Activated CD4-positive, alpha-beta T cell treated with anti-CD3 and anti-CD28 coated beads for 48 hours (primary cell): ENCODE measurements at places on chromosomes 7 and 10.
A peak's percentile ranks its signal among the peaks of the same experiment; 100 is the strongest.

DNA sequence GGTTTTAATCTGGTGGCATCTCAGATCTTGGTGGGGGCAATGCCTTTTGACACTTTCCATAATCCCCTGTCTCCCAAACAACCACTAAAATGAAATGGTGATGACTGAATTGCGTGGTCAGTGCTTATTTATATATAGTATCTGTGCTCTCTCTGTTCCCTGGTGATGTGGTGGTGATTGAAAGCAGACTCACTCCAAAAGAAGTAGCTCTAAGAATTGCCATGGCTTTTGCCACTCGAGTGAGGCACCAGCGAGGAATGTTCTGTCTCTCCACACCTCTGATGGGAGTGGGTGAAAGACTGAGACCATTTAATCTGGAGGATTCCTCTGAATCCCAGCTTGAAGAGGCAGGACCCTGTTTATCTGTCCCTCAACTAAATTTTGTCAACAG, 2.8 kb downstream of the DUSP5 start:
- DNase-seq = no peak

DNA sequence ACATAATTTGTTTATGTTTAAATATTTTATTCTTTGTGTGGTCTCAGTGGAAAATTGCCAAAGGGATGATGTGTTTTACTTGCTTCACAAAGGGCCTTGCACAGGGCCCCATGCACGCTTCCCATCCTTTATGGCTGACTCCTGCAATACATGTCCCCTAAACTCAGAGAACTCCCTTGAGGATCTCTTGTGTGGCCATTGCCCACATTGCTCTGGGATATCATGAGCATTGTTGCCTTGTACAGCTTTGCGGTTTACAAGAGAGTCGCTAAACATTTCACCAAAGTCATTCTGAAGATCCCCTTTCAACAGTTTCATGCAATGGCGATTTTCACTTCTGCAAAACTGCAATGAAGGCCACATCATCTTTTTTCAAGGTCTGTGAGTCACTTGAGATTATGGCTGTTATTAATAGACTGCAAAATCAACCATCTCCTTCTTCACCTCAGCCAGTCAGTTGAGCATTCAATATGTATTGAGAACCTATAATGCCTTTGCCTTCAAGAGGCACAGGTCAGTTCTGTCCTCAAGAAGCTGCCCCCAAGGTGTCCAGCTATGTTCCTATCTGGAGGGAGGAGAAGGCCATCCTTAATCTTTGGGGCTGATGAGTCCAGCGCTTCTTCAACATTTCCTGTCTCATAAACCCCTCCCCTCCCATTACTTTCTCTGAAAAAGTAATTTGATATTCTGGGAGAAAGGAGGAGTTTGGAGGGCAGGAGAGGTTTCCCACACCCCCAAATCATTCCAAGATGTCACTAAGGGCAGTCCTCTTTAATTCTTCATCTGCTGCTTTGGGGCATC, 108.1 kb downstream of the CCDC71L start:
- DNase-seq = no peak

DNA sequence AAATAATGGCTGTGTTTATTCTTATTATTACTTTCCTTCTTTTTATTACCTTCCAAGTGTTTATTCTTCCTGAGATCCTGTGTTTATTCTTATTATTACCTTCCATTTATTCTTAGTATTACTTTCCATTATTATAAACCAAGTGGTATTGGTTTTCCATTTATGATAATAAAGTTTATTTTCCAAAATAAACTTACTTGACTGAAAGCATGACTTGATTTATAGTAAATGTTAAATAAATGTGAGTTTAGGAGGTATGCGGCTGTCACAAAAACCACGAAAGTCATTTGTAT, 20.2 kb downstream of the WIPF3 start:
- no peak for DNase-seq

GRCh38 chr7:120273476-120273975, 551 bp downstream of the KCND2 start:
- DNase-seq = peak; percentile 8

DNA sequence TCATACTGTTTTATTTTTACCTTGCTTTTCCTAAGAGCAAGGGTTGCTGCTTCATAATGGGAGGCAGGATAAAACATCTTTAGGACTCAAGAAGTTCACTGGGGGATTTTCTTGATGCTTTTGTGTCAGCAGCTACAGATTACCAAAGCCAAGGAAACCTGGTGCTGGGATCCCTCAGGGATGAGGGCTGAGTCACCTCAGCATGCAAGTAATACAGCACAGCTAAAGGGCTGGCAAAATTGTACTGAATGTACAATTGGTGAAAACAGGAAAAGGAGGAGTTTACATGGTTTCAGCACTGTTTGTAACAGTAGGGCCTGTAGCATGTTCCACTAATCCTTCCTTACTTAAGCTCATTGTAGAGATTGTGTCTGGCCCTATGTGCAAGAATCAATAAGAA, 1056.8 kb downstream of the SORCS1 start:
- DNase-seq = no peak

DNA sequence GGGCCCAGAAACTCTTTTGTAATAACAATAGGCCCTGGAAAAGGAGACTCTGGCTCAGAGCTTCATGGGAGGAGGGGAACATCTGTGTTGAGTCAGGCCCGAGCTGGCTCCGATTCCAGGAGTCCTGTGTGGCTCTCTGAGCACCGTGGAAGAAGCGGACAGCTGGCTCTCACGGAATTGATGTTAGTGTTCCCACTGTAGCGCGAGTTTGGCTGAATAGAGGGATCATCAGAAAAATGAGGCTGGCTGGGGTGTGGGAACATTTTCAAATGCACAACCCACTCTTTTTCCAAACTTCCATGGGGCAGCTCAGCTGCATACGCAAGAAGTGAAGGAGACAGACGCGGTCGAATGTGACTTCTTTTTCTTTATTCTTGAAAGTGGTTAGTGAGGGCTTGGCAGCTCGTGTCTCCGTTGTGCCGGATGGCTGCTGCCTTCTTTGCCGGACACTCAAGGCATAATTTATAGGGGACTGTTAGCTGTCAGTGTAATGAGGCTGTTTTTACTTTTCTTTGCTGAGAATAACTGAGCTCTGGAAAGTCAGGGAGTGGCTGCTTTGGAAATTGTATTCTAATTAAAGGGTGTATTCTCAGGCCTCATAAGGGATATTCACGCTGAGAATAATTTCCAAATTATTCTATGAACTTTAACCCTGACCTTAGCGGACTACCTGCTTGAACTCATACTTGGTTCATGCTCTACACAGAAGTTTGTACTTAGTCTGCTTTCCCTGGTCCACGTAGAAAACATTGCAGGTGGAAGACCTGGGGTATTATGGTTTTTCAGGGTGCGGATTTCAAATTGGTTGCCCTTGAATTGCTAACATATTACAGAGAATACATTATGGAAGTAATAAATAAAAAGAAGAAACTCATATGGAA, 23.1 kb downstream of the MDFIC start:
- DNase-seq = no peak

DNA sequence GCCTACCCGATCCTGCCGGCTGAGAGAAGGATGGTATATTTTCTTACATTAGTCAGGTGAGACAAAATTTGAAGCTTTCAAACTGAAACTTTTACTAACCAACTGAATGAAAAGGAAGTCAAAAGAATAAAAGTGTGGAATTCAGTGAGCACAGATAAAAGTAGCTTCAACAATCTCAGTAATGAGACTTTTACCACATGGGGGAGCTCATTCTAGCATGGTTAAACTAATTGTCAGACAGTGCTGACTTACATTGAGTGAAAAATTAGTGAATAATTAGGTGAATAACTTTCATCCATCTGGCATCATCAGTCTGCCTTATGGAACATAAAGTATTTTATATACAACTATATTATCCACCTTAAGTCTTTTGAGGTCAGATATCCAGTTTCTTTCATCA, 8.4 kb downstream of the FAM237B start:
- no peak for DNase-seq

DNA sequence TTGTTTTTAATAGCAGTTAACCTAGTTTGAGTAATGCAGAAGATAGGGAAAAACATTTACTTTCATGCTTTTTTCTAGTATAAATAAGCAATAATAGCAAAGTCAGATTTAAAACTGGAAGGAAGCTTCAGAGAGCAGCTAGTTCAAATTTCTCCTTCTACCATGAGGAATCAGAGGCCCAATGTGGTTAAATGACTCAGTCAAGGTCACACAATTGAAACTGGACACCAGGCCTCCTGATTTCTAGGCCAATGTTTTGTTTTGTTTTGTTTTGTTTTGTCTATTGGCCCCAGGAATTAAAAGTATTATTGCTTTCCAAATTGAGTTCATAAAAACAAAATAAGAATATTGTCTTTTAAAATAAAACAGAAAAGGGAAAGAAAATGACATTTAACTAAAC, 122.3 kb downstream of the TRIL start:
- no peak for DNase-seq
